Stimulated activated CD8-positive, alpha-beta memory T cell treated with anti-CD3 and anti-CD28 coated beads, Interleukin-2, amount 100 ng/mL, for 1 hour (primary cell): ENCODE measurements at places on chromosomes 7 and 10.

DNA sequence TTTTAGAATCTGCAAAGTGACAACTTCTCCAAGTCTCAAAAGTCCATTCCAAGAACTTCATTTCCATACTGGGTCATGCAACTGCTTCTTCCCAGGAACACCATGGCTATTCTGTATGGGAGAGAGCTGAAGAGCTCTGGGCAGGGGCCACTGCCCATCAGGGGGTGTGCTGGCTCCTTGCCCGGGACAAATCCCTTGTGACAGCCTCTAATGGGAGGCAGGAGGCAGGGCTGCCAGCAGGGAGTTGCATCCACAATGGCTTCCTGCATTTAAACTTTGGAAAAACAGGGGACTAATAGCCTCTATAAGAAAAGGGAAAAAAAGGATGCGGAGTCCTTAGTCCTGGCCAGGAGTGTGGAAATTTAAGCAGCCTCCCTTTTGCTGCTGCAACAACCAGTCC lies 18.4 kb upstream of the FRMD4A start:
- DNase-seq = no peak

GRCh38 chr10:78072504-78072903 lies 38.8 kb downstream of the RPS24 start:
- DNase-seq = no peak

- no peak for DNase-seq
Measured at GRCh38 chr10:124944982-124945381, 3.1 kb downstream of the ZRANB1 start.

DNA sequence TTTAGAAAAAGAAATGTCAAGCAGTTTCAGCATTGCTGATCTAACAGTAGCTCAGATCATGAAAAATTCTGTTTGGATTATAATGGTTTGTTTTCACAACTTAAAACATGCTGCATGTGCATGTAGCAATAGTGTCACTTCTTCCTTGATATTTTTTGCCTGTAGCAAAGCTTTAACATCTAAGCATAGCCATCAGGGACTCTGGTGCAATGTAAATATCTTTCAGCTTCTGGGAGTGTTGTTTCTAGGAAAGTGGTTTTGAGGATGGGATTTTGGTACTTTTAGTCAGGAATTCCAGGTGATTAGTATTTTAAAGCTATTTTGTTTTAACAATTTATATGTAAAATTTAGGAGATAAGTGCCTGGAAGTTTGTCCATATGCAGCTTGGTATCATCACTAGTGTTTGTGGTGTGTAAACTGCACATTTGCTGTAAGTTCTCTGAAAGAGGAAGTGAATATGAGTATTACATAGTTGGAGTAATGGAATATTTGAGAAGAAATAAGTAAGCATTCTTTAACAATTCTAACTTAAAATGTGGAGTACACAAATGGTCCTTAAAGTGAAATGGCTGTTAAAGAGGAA lies 1.9 kb downstream of the RSBN1L start:
- DNase-seq = no peak
